Cerebellar cortex (tissue), 1 donor: ENCODE measurements at places on chromosomes 6 and 20.
A peak's percentile ranks its signal among the peaks of the same experiment; 100 is the strongest.

GRCh38 chr6:6033858-6034257 lies 27.1 kb upstream of the NRN1 start:
- no peak for DNase-seq

DNA sequence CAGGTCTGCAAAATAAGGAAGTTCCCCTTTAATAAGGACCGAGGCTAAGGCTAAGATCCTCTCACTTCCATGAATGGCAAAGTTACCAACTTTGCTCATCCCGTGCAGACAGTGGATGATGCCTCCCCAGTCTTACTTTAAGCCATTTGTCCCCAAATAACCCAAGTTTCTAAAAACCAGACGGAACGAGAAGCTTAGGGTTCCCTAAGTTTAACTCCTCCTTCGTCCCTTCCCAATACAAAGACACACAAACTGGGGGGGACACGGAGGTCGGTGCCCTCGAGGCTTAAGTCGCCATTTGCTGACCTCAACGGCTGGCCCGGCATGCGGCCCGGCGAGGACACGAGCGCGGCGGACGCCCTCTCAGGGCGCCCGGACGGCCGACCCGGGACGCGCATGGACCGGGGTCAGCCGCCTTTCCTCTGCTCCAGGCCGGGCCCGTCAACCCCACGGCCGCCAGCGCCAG lies 527 bp downstream of the FBXO30 start:
- DNase-seq: no peak

GRCh38 chr6:18423426-18423825 lies 36.3 kb downstream of the RNF144B start:
- DNase-seq: no peak

DNA sequence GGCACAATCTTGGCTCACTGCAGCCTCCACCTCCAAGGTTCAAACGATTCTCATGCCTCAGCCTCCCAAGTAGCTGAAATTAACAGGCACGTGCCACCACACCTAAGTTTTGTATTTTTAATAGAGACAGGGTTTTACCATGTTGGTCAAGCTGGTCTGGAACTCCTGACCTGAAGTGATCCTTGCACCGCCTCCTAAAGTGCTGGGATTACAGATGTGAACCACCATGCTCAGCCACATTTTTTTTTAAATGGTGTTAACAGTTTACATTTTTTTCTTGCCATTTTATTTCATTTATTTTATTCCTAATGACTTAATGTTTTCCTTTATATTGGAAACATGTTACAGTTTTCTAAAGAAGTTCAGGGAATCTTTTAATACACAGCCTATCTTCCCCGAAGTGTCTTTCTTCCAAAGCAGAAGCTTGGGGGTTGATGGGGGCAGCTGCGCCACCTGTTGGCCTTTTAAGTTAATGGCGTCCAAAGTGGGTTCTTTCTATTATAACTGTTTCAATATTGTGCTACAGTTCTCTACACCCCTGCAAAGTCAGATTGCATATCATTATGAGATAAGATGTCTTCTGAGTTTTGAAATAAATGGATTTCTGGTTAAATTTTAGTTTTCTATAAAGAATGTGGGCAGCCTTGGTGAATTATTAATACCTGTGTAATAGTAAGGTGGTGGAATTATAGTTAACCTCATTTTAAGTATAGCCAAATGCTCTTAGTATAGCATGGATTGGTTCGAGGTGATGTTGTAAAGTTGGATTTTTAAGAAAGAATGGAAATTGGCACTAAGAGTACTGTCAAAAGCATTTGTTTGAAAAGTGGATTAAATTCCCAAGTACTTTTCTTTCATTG lies 42.0 kb upstream of the PLCG1 start:
- peak; percentile 74 for DNase-seq

GRCh38 chr6:107654764-107655163 lies 164.8 kb downstream of the SOBP start:
- no peak for DNase-seq

- DNase-seq: no peak
Observed at GRCh38 chr6:64255000-64255399, 619.4 kb downstream of the PHF3 start.

- no peak for DNase-seq
Observed at GRCh38 chr6:152905551-152906299, 77.1 kb downstream of the FBXO5 start.

DNA sequence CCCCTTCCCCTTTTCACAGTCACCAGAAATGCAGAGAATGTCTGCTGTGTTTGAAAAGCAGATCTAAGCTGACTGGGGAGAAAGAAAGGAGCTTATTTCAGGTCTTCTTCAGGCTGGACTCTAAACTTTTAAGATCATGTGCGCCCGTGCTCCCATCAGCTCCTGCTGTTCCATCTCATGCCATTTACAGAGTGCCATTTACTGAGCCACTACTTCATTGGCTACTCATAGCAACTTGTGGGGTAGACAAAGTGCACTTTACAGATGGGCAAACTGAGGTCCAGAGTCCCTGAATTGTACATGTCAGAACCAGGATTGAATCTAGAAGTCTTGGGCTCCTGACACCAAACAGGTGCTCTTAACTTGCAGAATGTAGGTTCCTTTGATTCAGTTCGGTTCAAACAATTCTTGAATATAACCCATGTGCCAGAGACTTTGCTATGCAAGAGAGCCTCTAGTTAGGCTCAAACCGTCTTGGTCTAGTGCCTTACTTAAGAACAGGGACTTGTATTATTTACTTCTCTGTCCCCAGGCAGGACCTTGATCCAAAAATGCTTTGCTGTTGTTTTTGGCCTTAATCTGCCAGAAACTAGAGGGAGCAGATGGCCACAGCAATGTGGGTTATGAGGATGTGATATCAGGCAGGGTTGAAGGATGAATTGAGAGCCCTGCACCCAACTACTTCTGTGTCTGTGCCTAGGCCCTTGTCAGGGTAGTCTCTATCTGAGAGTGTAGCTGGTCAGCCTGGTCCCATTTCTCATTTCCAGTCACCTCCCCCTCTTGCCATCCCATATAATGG lies 56.4 kb downstream of the RALY start:
- peak; percentile 84 for DNase-seq

GRCh38 chr6:31116661-31117385 lies 2.2 kb downstream of the PSORS1C1 start:
- no peak for DNase-seq

GRCh38 chr20:19779634-19780033 lies 21.6 kb downstream of the RIN2 start:
- DNase-seq: no peak

- DNase-seq: no peak
Observed at GRCh38 chr6:135673501-135674309, 176.2 kb upstream of the AHI1 start.

DNA sequence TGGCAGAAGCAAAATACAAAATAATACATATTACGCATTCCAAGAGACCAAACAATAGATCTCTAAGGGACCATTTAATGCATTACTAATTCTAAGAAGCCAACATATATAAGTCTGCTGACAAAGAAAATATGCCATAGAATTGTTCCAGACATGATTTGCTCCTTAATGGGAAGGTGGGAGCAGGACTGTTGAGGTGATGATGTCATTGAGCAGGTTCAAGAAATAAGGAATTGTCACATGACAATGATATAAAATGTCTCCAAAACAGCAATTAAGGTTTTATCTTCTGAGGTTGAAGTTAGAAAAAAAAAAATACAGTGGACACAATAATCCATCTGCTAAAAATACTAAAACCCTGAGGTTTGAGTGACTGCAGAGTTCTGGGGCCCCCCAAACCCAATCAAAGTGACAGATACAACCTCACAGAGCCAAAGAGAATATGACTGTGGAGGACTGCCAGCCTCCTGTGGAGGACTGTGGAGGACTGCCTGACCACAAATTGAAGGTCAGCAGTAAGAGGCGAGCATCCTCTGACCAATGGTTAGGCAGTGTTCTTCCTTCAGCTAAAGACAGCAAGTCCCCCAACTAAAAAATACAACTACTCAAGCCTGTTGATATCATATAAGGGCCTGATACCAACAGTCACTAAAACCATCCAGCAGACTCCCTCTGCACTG lies 39.0 kb downstream of the TOMM6 start:
- no peak for DNase-seq

DNA sequence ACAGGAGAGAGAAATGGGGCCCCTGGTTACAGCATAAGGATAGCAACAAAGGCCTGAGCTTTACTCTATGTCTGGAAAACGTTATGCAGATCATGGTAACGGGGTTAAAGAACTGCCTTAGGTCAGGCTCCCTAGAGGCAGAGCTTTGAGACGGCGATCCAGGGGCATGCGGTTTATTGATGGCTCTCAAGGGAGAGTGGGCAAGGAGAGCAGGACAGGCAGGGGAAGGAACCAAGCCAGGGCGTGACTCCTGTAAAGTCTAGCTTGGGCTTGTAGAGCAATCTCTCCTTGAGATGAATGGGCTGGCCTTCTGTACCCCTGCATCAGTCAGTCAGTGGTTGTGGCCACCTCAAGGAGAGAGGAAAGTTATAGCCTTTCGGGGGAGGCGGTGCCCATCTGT lies 12.5 kb upstream of the FERMT1 start:
- DNase-seq: no peak
